Activated naive CD4-positive, alpha-beta T cell treated with anti-CD3 and anti-CD28 coated beads for 36 hours (primary cell): ENCODE measurements at places on chromosomes 6 and 20. TPM values are rescaled to one million over a fixed set of nuclear protein-coding genes. Genes with fewer than 3 reads are reported as not detected.

DNA sequence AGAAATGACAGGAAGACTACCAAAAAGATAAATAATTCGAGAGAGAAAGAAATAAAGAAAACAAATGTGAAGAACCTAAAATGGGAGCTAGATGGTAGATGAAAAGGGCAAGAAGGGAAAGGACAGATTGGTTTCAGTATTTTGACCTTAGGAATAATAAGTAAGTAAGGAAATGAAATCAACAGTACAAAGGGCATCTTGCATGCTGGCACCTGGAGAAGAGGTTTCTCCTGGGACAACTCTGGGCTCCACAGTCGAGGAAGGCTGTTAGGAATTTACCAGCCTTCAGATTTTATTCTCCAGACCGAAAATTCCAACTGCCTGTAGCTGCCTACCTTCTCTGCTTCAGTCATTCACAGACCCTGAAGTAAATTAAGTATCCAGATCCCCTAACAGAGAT, 80.5 kb downstream of the SMLR1 start:
- no peak overlapping the region for H3K27ac ChIP-seq
- no peaks in the 10 kb centered on the region for H3K27me3 ChIP-seq
- H3K4me1 ChIP-seq, result peaks cover 2% of the 10 kb centered on the region
- no peaks in the 10 kb centered on the region for H3K36me3 ChIP-seq

GRCh38 chr6:118249680-118250079, 298.4 kb upstream of the PLN start:
- no peaks in the 10 kb centered on the region for H3K36me3 ChIP-seq
- peaks cover 3% of the 10 kb centered on the region for H3K4me1 ChIP-seq
- H3K4me3 ChIP-seq, result no peak overlapping the region

GRCh38 chr6:91142154-91142553, 555.3 kb upstream of the MAP3K7 start:
- no peak for DNase-seq
- no peak overlapping the region for H3K27ac ChIP-seq
- H3K4me1 ChIP-seq, result no peaks in the 10 kb centered on the region
- no peak overlapping the region for H3K4me3 ChIP-seq
- H3K36me3 ChIP-seq, result no peaks in the 10 kb centered on the region

DNA sequence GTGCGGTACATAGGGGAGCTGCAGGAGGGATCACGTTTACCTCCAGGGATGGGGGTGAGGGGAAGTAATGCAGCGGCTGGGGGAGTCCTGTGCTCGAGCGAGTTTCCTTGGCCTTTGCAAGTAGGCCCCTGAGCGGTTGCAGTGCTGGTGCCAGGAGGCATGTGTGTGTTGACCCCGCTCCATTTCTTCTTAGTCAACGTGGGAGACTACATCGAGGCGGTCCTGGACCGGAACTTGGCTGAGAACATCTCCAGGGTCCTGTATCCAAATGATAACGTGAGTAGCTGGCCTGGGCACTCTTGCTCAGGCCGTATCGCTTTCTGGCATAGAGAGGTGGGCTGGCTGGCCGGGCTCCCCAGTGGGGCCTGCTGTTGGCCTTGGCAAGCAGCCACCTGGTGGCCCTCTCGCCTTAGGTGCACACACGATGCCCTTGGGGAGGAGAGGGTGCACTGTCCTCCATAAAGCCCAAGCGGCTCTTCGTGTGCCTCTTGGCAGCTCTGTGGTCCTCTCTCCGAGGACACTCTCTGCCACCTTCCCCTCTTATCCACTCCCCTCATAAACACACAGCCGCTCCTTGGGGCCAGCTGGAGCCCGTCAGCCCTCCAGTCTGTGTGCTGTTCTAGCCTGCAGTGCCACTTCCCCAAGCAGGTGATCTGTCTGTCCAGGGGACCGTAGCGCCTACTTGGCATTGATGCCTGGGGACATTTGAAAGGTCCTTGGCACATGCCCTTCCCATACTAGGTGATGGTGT, 29.3 kb downstream of the PYGB start:
- no peak overlapping the region for H3K27ac ChIP-seq
- H3K4me3 ChIP-seq, result no peak overlapping the region
- H3K27me3 ChIP-seq, result no peaks in the 10 kb centered on the region
- H3K36me3 ChIP-seq, result peaks cover 7% of the 10 kb centered on the region
- peaks cover 1% of the 10 kb centered on the region for H3K4me1 ChIP-seq

KHDC3L gene
- total RNA-seq, result not detected

OR2H2 gene
- total RNA-seq, result not detected

DNA sequence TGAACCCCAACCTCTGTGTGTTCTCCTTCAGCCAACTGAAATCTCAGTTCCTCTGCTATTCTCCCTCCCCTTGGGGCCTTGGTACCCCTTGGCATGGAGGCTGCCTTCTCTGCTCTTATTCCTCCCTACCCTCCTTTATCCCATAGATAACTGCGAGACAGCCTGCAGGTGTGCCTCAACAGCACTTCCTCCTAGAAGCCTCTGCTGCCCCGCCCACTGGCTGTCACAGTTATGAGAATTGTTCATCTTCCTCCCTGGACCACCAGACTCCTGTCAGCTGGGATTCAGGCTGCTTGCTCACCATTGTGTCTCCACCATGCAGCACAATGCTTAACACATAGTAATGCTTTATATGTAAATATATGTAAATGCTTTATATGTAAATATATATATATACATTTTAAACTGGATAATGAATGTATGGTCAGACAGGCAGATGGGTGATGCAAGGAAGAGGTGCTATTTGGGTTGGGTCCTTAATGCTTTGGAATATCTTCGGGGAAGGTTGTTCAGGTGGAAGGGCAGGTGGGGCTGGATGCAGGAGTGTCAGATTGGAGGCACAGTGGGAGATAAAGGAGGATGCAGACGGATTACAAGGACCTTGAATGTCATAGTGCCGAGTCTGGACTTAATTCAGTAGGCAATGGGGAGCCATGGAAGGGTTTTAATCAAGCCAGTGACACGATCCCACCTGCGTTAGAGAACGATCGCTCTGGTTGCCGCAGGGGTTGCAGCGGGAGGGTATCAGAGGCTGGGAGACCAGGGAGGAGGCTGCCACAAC, 4.9 kb downstream of the CDH22 start:
- no peak overlapping the region for H3K4me3 ChIP-seq
- peaks cover 27% of the 10 kb centered on the region for H3K27me3 ChIP-seq
- peaks cover 2% of the 10 kb centered on the region for H3K4me1 ChIP-seq
- H3K27ac ChIP-seq, result no peak overlapping the region
- H3K36me3 ChIP-seq, result no peaks in the 10 kb centered on the region

GRCh38 chr6:35092362-35093117, 48.6 kb downstream of the TCP11 start:
- no peaks in the 10 kb centered on the region for H3K4me1 ChIP-seq
- DNase-seq, result no peak
- no peak overlapping the region for H3K27ac ChIP-seq
- H3K4me3 ChIP-seq, result no peak overlapping the region
- no peaks in the 10 kb centered on the region for H3K27me3 ChIP-seq

DNA sequence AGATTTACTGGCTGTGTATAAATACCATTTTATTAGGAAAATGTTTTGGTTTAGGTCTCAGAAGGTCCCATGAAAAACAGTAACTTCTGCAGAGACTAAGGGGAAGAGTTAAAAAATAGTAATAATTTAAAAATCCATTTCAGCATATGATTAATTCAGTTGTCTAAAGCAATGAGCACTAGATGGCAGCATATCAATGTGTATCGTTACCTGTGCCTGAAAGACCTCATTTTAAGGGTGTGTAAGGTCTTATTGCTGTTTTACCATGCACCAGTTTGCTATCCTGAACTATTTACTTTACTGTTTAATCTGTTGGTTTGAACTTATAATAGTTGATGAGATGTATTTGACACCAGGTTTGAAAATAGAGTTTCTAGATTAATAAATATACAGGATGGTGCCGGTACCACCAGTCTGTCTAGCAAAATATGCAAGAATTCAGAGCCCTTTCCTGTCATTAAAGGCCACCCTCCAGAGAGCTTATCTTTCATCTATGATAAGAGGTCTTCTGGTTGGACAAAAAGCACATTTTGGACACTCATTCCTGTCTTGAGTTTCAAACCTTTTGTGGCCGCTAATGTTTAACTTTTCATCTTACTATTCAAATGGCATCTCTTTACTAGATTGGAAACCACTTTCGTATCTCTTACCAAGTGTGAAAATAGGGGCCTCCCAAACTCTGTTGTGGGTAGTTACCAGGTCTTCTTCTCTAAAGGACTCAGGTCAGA, 8.9 kb upstream of the AHI1 start:
- peaks cover 2% of the 10 kb centered on the region for H3K4me1 ChIP-seq
- no peaks in the 10 kb centered on the region for H3K36me3 ChIP-seq
- no peak overlapping the region for H3K27ac ChIP-seq
- DNase-seq, result peak; percentile 12
- no peaks in the 10 kb centered on the region for H3K27me3 ChIP-seq

SMLR1 gene
- not detected for total RNA-seq

ELMO2 gene
- total RNA-seq, result 76.8 TPM

- H3K36me3 ChIP-seq, result no peaks in the 10 kb centered on the region
- DNase-seq, result peak; percentile 37
- no peak overlapping the region for H3K4me3 ChIP-seq
- H3K27ac ChIP-seq, result no peak overlapping the region
- H3K27me3 ChIP-seq, result no peaks in the 10 kb centered on the region
- no peaks in the 10 kb centered on the region for H3K4me1 ChIP-seq
Measured at GRCh38 chr6:43070028-43070632, 6.0 kb upstream of the PTK7 start.

GRCh38 chr20:17747431-17747846, 47.7 kb downstream of the BANF2 start:
- no peaks in the 10 kb centered on the region for H3K36me3 ChIP-seq
- no peak overlapping the region for H3K4me3 ChIP-seq
- no peaks in the 10 kb centered on the region for H3K4me1 ChIP-seq
- no peak overlapping the region for H3K27ac ChIP-seq

PPP1R14C gene
- not detected for total RNA-seq

- no peak for DNase-seq
- H3K4me3 ChIP-seq, result no peak overlapping the region
- no peaks in the 10 kb centered on the region for H3K36me3 ChIP-seq
- no peak overlapping the region for H3K27ac ChIP-seq
- no peaks in the 10 kb centered on the region for H3K4me1 ChIP-seq
Measured at GRCh38 chr6:137625808-137626207, 131.6 kb upstream of the OLIG3 start.

GRCh38 chr6:130694606-130695005, 132.6 kb upstream of the SMLR1 start:
- no peak overlapping the region for H3K4me3 ChIP-seq
- H3K27me3 ChIP-seq, result no peaks in the 10 kb centered on the region
- H3K4me1 ChIP-seq, result peaks cover 13% of the 10 kb centered on the region
- no peak for DNase-seq
- H3K36me3 ChIP-seq, result no peaks in the 10 kb centered on the region

HLA-DOA gene
- 1.4 TPM for total RNA-seq

DNA sequence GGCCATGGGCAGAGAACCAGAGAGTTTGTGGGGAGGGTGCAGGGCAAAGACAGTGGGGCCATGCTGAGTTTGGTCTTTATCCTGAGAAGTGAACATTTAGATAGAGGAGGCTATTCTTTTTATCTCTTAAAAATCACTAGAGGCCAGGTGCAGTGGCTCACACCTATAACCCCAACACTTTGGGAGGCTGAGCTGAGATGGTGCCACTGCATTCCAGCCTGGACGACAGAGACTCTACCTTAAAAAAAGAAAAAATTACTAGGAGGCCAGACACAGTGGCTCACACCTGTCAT, 8.7 kb downstream of the PXMP4 start:
- H3K27me3 ChIP-seq, result no peaks in the 10 kb centered on the region
- H3K4me3 ChIP-seq, result no peak overlapping the region
- peaks cover 3% of the 10 kb centered on the region for H3K4me1 ChIP-seq
- H3K36me3 ChIP-seq, result peaks cover 8% of the 10 kb centered on the region

LPIN3 gene
- total RNA-seq, result 1.0 TPM

KCNK17 gene
- not detected for total RNA-seq
